ENCODE measurements at places on chromosomes 13 and 19.

DNA sequence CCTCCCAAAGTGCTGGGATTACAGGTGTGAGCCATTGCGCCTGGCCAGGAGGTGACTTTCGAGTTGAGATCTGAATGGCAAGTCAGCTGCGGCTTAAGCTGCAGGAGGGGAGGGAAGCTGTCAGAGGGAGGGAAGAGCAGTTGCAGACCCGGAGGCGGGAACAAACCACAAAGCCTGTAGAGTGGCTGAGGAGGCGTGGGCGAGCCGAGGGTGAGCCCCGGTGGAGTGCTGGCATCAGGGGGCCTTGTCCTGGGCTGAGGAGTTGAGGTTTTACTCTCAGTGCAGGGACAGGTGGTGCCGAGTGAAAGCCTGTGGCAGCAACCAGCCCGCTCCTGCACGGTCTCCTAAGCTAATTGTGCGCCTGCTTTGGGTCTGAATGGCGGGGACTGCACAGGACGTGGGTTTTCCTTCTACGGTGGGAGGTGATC, 24.2 kb downstream of the PPP1R37 start:
- no peak for DNase-seq

DNA sequence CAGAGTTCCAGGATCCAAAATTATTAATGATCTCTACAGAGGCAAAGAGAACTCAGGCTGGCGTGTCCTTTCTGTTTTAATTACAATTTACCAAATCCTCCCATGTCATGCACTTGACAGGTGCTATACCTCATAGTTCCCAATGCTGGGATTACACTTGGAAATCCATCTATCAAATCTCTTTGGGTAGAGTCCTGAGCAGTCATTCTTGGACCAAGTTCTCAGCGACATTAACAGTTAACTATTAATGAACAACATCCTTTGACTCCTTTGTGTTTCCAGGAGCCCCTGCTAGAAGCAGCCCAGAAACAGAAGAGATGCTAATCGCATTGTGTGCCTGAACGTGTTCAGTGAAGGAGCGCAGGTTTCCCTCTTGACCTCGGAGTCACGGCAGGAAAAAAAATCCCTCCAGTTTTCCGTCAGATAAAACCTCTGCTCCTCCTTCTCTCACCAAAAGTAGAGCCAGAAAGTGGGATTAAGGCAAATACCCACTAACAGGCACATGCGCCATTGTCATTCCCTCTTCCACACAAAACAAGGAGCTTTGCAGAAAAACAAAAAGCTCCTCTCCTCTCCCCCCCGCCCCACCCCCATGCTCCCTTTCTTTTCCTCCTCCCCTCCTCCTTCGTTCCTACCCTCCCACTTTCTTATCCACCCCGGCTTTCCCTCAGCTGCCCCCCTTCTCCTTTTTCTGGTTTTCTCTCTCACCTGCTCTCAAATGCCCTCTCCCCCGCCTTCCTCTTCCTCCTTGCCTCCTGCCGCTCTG, 224.7 kb downstream of the ZIC5 start:
- DNase-seq = no peak

DNA sequence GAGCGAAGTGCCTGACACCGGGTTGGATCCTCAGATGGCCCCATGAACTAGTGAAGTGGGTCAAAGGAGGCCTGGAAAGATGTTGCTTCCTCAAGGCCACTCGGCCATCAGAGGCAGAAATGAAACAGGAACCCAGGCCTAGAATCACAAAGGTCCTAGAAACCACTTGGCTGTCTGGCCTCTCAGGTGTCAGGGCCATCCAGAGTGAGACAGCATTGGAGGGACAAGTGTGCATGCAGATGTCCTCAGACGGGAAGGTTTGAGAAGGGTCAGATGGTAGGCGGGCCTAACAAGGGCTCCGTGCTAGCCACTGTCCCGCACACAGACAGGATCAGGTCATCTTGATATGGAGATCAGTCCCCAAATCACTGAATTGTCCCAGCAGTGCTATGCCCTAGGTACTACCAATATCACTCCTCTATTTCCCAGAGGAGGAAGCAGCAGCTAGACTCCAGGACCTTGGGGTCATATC, 14.3 kb downstream of the CCDC97 start:
- DNase-seq = no peak

GRCh38 chr13:70520275-70521036, 412.2 kb upstream of the KLHL1 start:
- no peak for DNase-seq

DNA sequence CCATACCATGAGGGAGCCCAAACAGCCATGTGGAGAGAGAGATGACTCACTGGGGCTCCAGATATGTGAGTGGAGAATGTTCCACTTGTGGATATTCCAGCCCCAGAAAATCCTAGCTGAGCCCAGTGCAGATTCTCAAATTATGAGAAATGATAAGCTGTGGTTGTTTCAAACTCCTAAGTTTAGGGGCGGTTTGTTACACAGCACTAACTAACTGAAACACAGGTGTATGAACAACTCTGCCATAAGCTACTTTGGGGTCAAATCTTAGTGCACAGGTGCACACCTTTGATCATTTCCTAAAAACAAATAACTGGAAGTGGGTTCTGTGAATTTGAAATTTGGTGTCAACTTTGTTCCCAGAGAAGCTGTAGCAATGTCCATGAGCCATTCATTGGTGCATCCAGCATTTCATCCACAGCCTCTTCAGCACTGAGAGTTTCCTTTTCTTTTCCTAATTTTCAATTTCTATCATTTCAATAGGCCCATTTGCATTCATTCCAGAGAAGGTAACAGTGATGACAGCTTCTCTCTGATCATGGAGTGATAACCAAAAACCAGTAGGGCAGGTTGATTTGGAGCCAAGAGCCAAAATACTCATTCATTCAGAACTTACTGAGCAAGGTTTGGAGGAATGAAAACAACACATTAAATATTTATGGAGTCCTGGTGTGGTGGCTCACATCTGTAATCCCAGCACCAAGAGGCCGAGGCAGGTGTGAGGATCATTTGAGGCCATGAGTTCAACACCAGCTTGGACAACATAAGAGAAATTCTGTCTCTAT, 8.8 kb upstream of the CLPP start:
- DNase-seq = no peak

GRCh38 chr19:41910240-41910991, 17.8 kb downstream of the ERFL start:
- DNase-seq = no peak

GRCh38 chr13:103406967-103407366, 340.8 kb upstream of the SLC10A2 start:
- no peak for DNase-seq

DNA sequence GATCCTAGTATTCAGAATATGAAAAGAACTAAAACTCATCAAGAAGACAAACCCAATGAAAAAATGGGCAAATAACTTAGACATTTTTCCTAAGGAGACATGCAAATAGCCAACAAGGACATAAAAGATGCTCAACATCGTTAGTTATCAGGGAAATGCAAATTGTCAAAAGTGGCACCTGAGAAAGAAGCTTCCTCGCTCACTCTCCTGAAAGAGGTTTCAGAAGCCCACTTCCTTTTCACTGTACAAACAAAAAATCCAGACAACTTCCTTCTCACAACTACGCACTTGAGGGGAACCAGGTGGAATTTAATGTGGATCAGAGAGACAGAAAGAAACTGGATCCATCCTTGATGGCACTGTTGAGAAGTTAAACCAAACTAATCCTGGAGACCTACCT, 41.5 kb downstream of the KLF12 start:
- DNase-seq = no peak

- DNase-seq = no peak
Observed at GRCh38 chr19:29543381-29543780, 17.6 kb downstream of the VSTM2B start.
